ENCODE measurements at places on chromosomes 7 and 10.

DNA sequence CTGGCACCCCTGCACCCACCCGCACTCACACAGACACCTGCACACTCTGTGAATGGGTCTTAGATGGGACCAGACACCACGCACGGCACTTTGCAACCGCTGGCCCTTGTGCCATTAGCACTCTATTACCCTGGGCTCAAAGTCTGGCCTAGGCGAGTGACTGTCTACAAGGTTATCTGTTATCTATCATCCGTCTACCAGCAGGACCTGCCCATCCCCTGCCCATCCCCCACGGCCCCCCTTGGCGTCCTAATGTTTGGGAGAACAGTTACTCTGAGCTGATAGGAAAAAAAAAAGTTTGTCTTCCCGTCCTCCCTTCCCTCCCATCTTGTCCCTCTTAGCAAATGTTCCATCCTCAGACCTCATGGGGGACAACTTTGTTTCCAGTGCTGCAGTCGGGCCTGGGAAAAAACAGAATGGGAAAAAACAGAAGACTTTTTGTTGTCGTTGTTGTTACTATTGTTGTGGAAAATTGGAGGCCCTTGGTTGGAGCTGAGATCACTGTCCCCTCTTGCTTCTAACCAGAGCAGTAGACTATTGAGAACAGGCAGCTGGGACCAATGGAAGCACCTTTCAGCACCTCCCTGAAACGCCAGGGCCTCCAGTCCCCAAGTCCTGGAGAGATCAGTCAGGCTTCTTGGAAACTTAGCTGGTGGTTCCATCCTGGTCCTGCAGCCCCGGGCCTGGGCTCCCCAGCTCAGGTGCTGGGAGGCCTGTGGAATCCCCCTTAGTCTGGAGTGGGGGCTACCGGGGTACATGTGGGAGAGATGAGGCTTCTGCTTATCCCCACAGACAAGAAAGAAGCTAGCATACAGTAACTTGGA lies 12.2 kb downstream of the UNCX start:
- no peak for DNase-seq

DNA sequence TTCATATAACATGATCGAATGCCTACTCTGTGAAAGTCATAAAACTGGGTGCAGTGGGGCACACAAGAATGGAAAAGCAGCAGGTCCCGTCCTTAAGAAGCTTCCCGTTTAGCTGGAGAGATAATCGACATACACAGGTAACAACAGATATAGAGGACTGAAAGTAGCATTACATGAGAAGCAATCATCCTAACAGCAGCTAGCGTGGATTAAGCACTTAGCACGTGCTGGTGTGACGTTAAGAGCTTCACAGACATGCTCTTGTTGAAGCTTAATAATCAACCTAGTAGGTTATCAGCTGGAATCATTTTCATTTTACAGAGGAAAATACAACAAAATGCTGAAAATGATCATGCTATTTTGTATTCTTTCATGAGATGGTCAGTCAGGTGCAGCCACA lies 184.8 kb downstream of the GPAM start:
- DNase-seq, result no peak

DNA sequence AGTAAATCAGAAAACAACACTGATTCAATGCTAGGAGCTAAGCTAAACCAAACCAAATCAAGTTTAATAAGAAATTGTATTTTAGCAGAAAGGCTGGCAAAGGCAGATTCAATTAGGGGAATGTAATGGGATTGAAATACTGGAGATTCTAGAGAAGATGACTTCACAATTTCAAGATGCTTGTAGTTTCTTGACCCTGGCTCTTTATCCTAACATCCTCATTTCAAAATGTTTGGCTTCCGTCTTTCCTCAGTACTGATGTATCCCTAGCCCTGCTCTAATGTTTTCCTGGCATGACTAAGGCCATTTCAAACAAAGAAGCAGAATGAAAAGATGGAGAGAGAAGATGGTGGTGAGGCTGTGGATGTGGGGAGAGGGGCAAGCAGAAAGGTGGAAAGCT lies 2.7 kb upstream of the JCAD start:
- DNase-seq, result peak; percentile 81

- no peak for DNase-seq
These were observed 126.7 kb downstream of the DPP6 start for GRCh38 chr7:154178895-154179294.

GRCh38 chr7:46741938-46742540 lies 821.0 kb upstream of the IGFBP3 start:
- no peak for DNase-seq

DNA sequence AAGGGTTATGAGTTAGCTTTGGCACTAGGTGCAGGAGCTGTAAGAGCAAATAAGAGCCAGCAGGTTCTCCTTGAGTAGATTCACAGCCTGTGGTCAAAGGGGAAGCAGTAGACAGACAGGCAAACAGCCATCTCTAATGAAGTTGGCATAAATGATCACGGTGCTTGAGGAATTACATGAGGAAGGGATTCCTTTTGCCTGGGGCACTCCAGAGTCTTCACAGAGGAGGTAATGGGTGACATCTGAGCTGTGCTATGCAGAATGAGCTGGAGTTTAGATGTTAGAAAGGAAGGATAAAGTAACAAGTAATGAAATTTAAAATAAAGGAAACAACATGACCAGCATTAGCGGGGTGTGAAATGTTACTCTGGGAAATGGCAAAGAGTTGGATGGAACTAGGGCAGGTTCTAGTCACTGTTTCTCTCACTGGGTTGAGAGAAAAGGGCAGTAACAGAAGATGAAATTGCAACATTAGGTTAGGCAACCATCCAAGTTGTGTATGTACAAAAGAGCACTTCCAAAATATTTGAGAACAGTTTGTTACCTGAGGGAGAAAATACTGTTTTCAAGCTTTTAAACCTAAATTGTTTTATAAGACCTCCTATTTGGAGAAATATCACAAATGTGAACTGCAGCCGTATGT lies 613.8 kb downstream of the PHTF2 start:
- DNase-seq, result no peak

DNA sequence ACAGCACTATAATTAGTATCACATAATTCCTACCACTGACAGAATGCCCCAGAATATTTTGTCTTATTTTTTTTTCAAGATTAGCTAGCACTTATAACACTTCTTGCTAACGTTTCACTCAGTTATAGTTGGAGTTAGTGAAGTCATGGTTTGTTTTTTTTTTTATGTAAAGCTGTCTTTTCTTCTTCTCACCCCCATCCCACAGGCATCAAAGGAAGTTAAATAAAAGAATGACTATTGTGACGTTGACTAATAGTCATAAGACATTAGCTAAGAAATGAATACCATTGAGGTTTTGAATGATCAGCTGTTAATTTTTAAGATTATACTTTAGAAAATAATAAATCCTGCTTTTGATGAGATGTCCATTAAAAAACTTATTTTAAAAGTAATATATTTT lies 498.3 kb downstream of the GFRA1 start:
- no peak for DNase-seq

DNA sequence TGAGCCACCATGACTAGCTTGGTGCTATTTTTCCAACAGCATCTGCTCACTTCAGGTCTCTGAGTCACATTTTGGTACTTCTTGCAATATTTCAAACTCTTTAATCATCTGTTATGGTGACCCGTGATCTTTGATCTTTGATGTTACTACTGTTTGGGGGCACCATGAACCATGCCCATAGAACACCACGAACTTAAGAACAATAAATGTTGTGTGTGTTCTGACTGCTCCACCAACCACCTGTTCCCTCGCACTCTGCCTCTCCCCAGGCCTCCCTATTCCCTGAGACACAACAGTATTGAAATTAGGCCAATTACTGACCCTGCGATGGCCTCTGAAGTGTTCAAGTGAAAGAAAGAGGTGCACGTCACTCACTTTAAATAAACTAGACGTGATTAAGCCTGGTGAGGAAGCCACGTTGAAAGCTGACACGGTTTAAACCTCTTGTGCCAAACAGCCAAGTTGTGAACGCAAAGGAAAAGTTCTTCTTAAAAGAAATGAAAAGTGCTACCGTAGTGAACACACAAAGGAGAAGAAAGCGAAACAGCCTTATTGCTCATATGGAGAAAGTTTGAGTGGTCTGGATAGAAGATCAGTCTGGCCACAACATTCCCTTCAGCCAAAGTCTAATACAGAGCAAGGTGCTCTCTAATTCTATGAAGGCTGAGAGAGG lies 27.2 kb upstream of the ATP6V0A4 start:
- DNase-seq, result no peak
